ENCODE measurements at places on chromosomes 1 and 21.

DNA sequence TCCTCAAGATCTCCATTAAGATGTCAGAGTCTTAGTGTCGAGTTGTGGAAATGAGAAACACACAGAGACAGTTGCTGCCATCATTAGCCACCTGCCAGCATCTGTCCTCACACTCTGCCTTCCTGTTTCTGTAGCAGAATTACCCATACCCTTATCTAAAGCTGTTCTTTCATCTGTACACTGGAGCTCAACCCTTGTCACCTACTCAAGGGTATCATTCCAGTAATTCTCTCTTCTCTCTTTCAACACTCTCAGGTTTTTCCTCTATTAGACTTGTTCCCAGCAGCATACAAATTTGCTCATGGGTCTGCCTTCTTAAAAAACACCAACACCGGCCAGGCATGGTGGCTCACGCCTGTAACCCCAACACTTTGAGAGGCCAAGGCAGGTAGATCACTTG is 27.4 kb upstream of the RNF2 start:
- DNase-seq: no peak

GRCh38 chr21:42993051-42993712 is 18.8 kb downstream of the PKNOX1 start:
- DNase-seq: no peak

- DNase-seq: no peak
Observed at GRCh38 chr1:117427297-117427696, 60.0 kb downstream of the MAN1A2 start.

GRCh38 chr1:59751801-59752200 is 62.9 kb upstream of the HOOK1 start:
- no peak for DNase-seq

GRCh38 chr1:30452925-30453324 is 270.5 kb downstream of the MATN1 start:
- no peak for DNase-seq

DNA sequence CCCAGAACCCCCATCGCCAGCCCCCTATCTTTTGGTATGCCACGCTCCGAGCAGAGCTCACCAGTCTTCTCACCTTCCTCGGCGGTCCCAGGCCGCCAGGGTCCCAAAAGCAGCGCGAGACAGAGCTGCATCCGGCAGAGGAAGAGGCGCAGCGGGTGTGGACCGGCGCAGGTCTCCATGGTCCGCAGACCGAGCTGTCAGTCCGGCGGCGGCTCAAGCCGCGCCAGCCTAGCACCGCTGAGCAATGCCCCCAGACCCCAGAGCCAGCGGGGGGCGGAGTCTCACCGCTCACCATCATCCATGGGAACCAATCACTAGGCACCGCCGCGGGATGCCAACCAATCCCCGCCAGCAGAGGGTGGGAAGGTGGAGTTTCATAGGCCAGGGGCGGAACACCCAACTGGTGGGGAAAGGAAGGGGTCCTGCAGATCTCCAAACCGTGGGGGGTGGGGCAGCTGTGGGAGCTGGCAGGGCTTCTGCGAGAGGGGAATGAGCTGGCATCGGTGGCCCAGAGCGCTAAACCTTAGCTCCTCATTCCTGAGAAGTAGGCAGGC is at the start of gene EPHA10:
EPHA10 (minus strand) TSS at position 233 of the 554 bp plus-strand sequence; CDS start at position 179, 54 bp downstream.
- no peak for DNase-seq

DNA sequence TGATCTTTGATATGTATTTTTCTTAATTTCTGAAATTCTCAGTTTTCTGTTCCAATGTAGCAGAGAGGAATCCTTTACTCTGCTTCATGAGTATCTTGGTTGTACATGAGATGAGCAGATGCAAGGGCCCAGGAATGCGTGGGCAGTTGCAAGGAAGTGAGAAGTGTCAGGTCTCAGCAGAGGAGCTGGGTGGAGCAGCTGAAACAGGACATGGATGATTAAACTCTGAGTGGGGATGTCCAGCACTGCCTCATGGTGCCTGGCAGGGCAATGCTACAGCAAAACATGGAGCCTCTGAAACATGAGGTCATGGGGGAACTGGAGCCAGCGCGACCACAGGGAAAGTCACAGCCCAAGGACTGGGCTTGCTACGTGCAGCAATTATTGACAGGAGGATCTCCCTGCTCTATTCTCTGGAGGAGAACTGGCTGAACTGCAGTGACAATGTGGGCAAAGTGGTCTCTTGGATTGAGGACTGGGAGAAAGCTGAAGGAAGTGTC is 48.4 kb downstream of the COLGALT2 start:
- DNase-seq: no peak

- no peak for DNase-seq
Observed at GRCh38 chr1:240462766-240463395, 149.1 kb downstream of the GREM2 start.

DNA sequence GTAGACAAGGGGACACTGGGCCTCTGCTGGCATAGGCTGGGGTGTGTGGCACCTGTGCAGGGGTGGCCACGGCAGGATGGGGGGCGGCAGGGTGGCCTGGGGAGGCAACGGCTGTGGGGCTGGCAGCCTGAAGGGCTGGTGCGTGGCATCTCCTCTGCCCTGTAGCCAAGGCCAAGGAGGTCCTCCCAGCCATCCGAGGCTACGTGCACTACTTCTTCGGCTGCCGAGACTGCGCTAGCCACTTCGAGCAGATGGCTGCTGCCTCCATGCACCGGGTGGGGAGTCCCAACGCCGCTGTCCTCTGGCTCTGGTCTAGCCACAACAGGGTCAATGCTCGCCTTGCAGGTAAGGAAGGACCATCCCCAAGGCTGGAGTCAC is 36.0 kb upstream of the LHX4 start:
- DNase-seq: no peak

- no peak for DNase-seq
Observed at GRCh38 chr1:74937176-74937575, 197.0 kb upstream of the LHX8 start.

DNA sequence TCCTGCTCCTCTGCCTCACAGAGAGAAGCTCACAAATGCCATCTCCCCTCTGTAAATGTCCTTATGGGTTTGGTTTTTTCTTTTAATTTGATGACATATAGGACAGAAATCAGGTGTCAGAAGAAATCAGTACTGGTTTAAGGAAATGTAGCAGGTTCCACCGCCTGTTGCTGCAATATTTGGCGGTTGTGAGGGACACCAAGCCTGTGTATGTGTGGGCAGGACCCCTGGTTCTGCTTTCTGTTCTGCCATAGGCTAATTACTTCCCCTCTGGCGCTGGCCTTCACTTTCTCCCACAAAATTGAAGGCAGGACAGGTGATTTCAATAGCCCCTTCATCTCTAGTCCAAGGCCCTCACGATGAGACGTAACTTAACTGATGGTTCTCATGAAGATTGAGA is 69.2 kb downstream of the PRDM2 start:
- DNase-seq: no peak

GRCh38 chr1:39981385-39981784 is 26.4 kb downstream of the MFSD2A start:
- no peak for DNase-seq

- peak; percentile 24 for DNase-seq
Observed at GRCh38 chr1:62082456-62083363, 111.9 kb upstream of the L1TD1 start.

DNA sequence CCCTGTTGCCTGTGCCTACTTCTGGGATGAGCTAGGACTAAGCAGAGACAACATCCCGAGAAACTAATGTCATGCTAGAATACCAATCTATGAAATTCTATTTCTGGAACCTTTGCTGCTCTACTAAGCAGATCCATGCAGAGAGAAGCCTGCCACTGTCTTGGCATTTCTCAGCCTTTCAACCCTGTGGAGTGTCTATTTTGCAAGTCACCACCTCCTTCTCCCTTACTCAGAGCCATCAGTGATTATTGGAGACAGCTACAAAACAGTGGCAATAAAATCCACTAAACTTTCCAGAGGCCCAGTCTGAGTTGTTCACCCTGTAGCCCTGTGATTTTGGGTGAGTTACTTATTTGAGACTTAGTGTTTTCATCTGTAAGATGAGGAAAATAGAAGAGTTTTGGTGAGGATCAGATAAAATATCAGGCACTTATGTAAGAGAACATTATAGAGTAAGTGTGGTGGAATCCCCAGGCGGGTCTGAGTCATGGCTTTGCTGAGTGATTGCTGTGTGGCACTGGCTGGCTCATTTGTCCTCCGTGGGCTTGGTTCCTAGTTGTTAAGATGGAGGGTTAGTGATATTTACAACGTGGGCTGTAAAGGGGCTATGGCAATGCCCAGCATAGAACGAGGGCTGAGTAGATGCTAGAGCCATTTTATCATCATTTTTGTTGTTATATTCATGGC is 61.1 kb downstream of the FMN2 start:
- no peak for DNase-seq

DNA sequence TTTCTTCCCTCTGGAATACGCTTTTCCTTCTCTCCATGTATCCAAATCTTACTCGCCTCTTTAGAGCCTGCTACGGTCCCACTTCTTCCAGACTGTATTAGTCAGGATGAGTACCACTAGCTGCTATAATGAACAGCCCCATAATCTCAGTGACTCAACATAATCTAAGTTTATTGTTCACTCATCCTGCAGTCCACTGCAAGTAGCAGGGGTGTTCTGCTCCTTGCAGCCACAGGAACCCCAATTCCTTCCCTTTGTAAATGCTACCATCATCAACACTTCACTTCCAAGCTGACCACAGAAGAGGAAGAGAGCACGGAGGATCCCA is 18.1 kb upstream of the LDLRAP1 start:
- DNase-seq: no peak

GRCh38 chr1:151981178-151981525 is 12.5 kb downstream of the S100A10 start:
- no peak for DNase-seq

GRCh38 chr1:20229171-20229570 is 42.9 kb upstream of the PLA2G2C start:
- no peak for DNase-seq

GRCh38 chr1:192529031-192529755 is 46.4 kb upstream of the RGS1 start:
- DNase-seq: no peak

DNA sequence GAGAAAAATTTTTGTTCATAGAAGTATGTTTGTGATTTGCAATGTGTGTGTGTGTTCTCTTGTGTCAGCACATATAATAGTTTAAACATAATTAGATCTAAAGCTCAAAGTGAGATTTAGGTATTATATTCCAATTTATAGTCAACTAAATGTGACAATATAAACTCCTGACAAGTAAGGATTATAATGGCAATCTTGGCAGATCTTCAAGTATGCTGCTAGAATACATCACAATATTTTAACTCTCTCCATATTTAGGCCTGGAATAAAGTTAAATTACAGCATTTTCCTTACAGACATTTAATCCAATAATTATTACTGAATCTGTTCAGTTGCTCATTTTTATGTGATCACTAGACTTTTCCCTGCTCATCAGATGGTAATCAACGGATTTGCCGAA is 65.8 kb downstream of the LYPLAL1 start:
- DNase-seq: no peak

DNA sequence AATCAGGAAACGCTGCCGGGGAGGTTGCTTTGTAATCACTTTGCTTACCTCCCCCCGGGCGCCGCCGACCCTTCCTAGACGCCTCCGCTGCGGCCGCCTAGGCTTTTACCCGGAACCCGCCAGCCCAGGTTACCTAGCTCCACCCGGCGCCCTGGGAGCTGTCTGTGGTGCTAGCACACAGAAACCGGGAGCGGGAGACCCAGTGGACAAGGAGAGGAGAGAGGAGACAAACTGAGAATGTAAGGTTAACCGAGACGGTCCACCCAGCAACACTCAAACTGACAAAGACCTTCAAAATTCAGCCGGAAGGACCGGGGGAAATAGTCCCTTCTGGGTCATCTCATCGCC is 9.8 kb downstream of the BARHL2 start:
- DNase-seq: no peak

- no peak for DNase-seq
Observed at GRCh38 chr1:71829346-71829745, 453.0 kb downstream of the NEGR1 start.

DNA sequence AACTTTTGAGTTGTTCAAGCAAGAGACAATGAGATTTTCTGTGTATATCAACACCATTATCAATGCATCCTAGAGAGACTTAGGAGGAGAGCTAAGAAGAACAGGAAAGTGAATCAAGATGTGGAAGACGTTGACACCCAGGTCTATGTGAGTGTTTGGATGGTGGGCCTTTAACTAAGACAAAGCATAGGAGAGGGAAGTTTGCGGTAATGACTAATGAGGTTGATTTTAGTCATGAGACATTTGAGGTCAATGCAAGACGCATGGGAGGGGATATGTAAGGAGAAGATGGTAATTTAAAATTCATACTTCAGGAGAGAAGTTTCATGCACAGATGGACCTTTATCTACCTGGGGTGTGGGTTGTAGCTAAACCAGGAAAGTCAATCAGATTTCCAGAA is 269.6 kb downstream of the VAV3 start:
- DNase-seq: no peak

DNA sequence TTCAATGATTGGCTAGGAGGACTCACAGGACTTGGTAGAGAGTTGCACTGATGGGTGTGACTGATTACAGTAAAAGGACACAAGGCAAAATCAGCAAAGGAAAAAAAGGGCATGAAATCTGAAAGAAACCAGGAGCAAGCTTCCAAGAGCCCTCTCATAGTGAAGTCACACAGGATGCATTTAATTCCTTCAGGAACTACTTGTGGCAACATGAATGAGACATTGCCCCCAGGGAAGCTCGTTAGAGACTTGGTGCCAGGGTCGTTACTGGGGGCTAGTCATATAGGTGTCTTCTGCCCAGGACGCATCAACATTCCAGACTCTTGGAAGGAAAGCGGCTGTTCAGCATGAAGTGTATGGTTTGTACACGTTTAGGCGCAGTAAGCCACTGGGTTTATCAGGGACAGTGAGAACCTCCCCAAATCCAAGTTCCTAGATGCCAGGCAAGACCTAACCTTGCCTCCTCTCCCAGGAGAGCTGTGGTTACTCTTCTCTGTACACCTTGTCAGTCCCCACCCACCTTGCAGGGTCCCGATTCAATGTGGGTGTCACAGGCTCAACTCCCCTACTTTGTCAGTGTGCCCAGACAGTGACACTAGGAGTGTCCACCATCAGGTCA is 26.0 kb upstream of the C2CD2 start:
- no peak for DNase-seq

- DNase-seq: no peak
Observed at GRCh38 chr1:67987046-67987799, 63.2 kb downstream of the DIRAS3 start.

DNA sequence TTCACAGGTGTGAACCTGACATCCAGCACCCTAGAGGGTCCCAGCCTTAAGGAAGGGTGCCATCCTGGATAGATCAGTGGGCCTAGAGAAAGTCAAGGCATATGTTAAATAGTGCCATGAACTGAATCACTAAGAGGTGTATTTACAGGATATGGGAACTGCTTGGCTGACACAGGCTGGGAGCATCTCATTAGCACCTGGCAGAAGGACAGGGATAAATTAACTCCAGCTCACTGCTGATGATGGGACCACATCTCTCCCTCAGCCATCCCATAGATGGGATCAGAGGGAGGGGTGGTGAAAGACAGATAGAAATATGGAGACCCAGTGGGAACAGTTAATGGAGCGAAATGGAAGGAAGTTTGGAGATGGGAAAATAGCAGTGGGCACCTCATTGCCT is 122.0 kb downstream of the IGSF21 start:
- no peak for DNase-seq

GRCh38 chr1:206816390-206817287 is 44.3 kb upstream of the IL10 start:
- DNase-seq: no peak

- DNase-seq: no peak
Observed at GRCh38 chr21:38761531-38761930, 44.2 kb upstream of the ETS2 start.
